ENCODE measurements at places on chromosomes 6 and 20. TPM values are rescaled to one million over a fixed set of nuclear protein-coding genes. Genes with fewer than 3 reads are reported as not detected.

Gene PRND
- not detected for total RNA-seq

Gene GABRR1
- not detected for total RNA-seq

Gene STAU1
- total RNA-seq = 127 TPM

Gene APCDD1L
- total RNA-seq = 2.4 TPM

Gene EPB41L2
- total RNA-seq = 67.4 TPM

Gene CALHM5
- total RNA-seq = not detected

Gene IFNGR1
- 19.5 TPM for total RNA-seq

GRCh38 chr6:7615611-7616383 is 25.8 kb downstream of the SNRNP48 start:
- no peak overlapping the region for H3K4me3 ChIP-seq
- peaks cover 7% of the 10 kb centered on the region for H3K4me1 ChIP-seq
- DNase-seq = peak; percentile 47
- no peaks in the 10 kb centered on the region for H3K27me3 ChIP-seq
- no peak overlapping the region for H3K27ac ChIP-seq

DNA sequence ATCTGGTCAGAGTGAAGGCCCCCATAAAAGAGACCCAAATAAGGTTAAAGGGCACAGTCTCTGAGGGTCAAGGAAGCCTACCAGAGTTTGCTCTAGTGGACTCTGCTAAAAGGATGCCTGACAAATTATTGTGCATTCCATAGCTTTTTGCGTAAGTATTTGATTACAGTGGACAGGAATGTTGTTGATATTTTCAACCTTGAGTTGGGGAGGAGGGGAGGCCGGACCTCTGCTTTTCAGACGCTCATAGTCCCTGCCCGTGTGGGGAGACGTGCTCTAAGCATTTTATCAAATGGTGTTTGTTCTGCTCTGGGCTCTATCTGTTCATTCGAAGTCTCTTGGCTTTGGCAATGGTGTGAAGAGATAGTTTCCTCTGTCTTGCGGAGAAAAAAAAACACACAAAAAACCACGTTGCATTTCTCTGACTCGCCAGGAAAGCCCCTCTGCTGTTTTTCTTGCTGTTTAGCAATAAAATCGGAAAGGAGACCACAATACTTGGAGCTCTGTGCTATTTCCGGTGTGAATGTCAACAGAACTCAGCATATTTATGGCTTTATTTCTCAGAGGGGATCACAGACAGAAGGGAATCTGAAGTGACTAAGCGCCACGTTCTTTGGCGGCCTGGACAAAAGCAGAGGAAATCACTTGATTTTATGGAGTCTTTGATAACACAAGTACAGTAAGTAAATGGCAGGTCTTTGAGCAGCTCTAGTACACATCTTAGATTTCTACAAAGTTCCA is 159.8 kb downstream of the ZFP64 start:
- no peak for DNase-seq
- H3K27ac ChIP-seq = no peak overlapping the region
- H3K27me3 ChIP-seq = no peaks in the 10 kb centered on the region
- no peak overlapping the region for H3K4me3 ChIP-seq

- 0 out of 2 replicates have a peak, but pooled peaks cover 6% of the 10 kb centered on the region for H3K4me1 ChIP-seq
- DNase-seq = no peak
- no peaks in the 10 kb centered on the region for H3K36me3 ChIP-seq
- no peak overlapping the region for H3K27ac ChIP-seq
Measured at GRCh38 chr20:41293269-41294037, 24.1 kb downstream of the ZHX3 start.

- H3K4me3 ChIP-seq = no peak overlapping the region
- no peaks in the 10 kb centered on the region for H3K36me3 ChIP-seq
- no peak for DNase-seq
- H3K4me1 ChIP-seq = peaks cover 37% of the 10 kb centered on the region
- no peaks in the 10 kb centered on the region for H3K27me3 ChIP-seq
Measured at GRCh38 chr6:37637562-37638413, 59.9 kb downstream of the MDGA1 start.

DNA sequence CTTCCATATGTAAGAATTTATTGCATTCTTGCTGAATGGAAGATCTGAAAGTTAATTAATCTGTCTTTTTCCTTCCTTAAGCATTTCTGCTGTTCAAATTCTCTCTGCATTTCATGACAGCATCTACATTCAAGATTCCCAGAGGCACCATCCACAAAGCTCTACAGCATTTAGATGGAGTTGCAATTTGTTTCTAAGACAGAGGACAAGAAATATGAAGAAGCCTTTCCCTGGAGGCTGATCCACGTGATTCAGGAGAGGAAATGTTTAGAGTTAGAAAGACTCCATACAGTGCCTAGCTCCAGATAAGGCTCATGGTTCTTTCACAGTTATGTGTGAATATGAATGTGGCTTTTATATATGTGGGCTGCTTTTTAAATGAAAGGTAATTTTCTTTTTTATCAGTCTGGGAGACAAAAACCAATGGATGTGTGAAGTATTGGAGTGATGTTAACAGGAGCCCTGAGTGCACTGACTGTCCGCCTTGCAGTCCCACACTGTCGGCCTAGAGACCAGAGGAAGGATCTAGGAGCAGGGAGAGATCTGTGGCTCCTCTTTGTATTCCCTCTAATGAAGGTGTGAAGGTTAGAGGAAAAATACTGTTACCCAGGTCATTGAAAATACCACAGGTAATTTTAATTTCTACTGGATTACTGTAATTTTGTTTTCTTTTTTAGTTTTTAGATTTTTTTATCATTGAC is 686.6 kb upstream of the GJE1 start:
- H3K27ac ChIP-seq = no peak overlapping the region
- 0 out of 2 replicates have a peak, but pooled peaks cover 3% of the 10 kb centered on the region for H3K4me1 ChIP-seq
- H3K36me3 ChIP-seq = no peaks in the 10 kb centered on the region
- H3K27me3 ChIP-seq = no peaks in the 10 kb centered on the region

DNA sequence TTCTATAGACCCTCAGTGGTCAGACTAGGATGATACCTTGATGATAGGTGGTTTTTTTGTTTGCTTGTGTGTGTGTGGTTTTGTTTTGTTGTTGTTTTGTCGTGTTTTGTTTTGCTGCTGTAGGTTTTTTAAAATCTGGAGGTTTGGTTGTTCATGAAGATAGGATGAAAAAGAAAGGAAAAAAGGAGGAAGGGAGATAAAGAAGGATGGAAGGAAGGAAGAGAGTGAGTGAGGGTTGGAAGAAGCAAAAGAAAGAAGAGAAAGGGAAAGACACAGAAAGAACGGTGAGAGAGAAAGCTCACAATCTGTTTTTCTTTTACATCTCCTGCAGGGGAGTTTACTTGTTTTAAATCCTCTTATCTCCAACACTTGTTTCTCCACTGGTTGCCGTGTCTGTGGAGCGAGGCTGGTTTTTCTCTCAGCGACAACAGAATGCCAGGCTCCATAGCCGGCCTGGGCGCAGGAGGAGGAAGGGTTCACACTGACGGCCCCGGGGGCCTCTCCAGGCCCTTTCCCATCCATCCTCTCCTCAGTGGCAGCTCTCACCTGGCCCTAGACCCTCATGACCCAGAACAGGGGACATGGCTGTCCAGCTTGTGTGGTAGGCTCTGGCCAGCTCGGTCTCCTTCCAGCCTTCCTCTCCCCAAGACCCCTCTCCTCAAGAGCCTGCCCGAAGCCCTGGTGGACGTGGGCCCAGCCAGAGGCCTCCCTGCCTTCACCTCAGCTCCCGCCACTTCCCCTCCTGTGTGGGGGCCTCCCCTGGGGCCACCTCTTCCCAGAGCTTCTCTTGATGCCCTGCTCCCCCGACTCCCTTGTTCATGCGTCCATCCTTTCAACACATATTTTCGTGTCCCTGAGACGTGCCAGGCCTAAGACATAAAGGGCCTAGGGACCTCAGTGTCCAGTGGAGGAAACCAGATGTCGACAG is 168.4 kb downstream of the VEGFA start:
- no peak overlapping the region for H3K4me3 ChIP-seq
- H3K27ac ChIP-seq = no peak overlapping the region
- H3K4me1 ChIP-seq = peaks cover 1% of the 10 kb centered on the region
- H3K36me3 ChIP-seq = no peaks in the 10 kb centered on the region
- no peak for DNase-seq

GRCh38 chr6:160030103-160030502 is 61.2 kb downstream of the IGF2R start:
- no peak overlapping the region for H3K27ac ChIP-seq
- no peak for DNase-seq
- no peaks in the 10 kb centered on the region for H3K4me1 ChIP-seq
- peaks cover 11% of the 10 kb centered on the region for H3K36me3 ChIP-seq

DNA sequence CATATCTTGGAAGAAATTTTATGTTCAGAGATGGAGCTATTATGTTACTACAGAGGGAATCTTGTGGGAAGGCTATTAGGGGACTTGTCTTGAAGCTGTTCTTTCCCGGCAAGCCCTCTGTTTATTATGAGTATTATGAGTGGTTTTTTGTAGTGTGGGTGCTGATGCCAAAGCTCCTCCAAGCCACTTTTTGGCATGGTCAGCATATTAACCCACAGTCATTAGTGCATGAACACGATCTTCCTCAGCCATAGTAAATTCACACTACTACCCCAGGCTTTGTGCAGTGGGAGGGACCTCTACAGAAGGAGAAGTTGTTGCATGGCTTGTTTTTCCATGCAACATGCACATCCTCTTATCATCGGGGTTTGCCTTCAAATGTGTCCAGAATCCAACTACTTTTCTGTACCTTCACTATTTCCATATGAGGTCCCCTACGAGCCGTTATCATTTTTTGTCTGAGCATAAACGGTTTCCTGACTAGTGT is 6.5 kb upstream of the BMP6 start:
- H3K36me3 ChIP-seq = no peaks in the 10 kb centered on the region
- no peaks in the 10 kb centered on the region for H3K27me3 ChIP-seq
- no peaks in the 10 kb centered on the region for H3K4me1 ChIP-seq
- H3K27ac ChIP-seq = no peak overlapping the region

DNA sequence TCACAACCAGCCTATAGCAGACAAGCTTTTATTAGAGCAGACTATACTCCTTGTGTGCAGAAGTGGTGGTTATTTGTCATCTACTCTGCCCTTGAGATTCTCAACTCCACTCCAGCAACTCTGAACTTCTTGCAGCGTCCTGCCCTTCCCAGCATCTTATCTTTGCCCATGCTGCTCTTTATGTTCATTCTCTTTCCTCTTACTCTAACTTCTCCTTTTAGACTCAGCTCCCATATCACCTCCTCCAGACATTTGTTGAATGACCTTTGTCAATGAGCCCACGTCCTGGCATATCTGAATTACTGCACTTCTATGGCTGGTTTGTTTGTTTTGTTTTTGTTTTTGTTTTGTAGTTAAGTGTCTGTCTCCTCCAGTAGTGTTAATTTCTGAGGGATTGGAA is 81.2 kb downstream of the KCNQ5 start:
- no peak overlapping the region for H3K4me3 ChIP-seq
- no peaks in the 10 kb centered on the region for H3K36me3 ChIP-seq
- H3K27ac ChIP-seq = no peak overlapping the region

GRCh38 chr20:4053071-4053919 is 37.9 kb upstream of the RNF24 start:
- no peaks in the 10 kb centered on the region for H3K36me3 ChIP-seq
- H3K4me3 ChIP-seq = no peak overlapping the region
- DNase-seq = no peak
- no peak overlapping the region for H3K27ac ChIP-seq
- H3K27me3 ChIP-seq = no peaks in the 10 kb centered on the region

GRCh38 chr20:57374343-57374930 is 16.8 kb upstream of the RBM38 start:
- no peak for DNase-seq
- no peak overlapping the region for H3K4me3 ChIP-seq
- H3K27ac ChIP-seq = no peak overlapping the region
- H3K4me1 ChIP-seq = no peaks in the 10 kb centered on the region
- no peaks in the 10 kb centered on the region for H3K27me3 ChIP-seq
- peaks cover 50% of the 10 kb centered on the region for H3K36me3 ChIP-seq

DNA sequence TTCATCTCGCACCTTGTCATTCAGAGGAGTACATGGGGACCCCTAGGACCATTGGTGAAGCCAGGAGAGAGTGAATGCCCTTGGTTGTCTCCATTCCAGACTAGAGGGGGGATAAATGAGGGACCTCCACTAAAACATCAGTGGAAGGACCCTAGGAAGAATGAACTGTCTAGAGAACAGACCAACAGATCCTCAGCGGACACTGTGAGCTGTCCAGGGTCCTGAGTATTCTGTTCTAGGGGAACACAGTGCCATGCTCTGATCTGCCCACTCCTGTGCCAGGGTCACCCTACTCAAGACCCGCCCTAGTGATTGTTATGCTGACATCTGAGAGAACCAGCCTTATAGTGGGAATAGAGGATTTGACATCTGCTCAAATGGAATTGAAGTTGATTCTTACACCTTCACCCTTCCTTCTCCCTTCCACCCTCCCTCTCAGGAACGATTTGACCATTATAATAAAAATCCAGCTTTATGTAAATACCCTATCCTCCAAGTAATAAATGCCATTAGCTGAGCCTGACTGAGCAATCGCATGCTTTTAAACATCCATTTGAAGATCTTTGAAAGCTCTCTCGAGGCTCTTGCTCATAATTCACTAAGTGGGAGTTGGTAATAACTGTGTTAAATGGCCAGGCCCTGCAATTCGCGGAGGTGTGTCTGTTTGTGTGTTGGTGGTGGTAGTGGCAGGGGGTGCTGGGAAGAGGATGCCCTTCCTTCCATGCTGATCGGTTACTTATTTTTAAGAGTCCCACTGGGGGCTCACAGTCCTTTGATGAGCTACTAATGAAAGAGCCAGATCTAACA is 43.6 kb upstream of the SLC32A1 start:
- peaks cover 11% of the 10 kb centered on the region for H3K27me3 ChIP-seq
- no peaks in the 10 kb centered on the region for H3K36me3 ChIP-seq
- DNase-seq = no peak
- H3K27ac ChIP-seq = no peak overlapping the region
- no peak overlapping the region for H3K4me3 ChIP-seq

- H3K27ac ChIP-seq = no peak overlapping the region
- H3K4me1 ChIP-seq = no peaks in the 10 kb centered on the region
- H3K27me3 ChIP-seq = no peaks in the 10 kb centered on the region
Measured at GRCh38 chr6:116963972-116964371, 86.9 kb downstream of the RFX6 start.

DNA sequence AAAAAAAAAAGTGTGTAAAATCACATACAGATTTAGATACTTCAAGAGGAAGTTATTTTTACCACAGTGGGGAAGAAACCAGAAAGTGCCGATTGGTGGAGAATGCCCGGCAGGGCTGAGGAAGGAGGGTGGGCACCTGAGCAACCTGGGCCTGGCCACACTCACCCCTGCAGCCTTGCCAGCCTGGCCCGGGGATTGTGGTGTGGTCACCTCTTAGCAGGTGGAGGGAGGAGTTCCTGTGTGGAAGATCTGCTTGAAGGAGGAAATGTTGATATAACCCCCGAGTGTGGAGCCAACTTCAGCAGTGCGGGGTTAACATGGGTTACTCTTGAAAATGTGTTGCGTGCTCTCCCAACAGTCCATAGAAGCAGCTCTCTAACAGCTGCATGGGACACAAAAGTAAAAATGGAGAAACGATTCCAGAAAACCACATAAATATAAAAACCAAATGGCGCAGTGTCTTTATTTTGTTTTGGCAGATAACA is 14.7 kb downstream of the UST start:
- H3K27me3 ChIP-seq = no peaks in the 10 kb centered on the region
- H3K27ac ChIP-seq = peak overlapping the region; percentile 38
- H3K4me1 ChIP-seq = peaks cover 24% of the 10 kb centered on the region
- H3K36me3 ChIP-seq = no peaks in the 10 kb centered on the region
- no peak for DNase-seq

GRCh38 chr6:152634773-152635172 is 2.4 kb downstream of the SYNE1 start:
- H3K27ac ChIP-seq = no peak overlapping the region
- no peak overlapping the region for H3K4me3 ChIP-seq
- no peak for DNase-seq
- H3K27me3 ChIP-seq = peaks cover 12% of the 10 kb centered on the region
- H3K4me1 ChIP-seq = no peaks in the 10 kb centered on the region

GRCh38 chr6:93323630-93324029 is 95.7 kb downstream of the EPHA7 start:
- H3K4me1 ChIP-seq = no peaks in the 10 kb centered on the region
- H3K27me3 ChIP-seq = no peaks in the 10 kb centered on the region
- no peak overlapping the region for H3K4me3 ChIP-seq
- H3K36me3 ChIP-seq = no peaks in the 10 kb centered on the region
- no peak overlapping the region for H3K27ac ChIP-seq
- no peak for DNase-seq
